Stimulated activated CD8-positive, alpha-beta memory T cell treated with anti-CD3 and anti-CD28 coated beads, Interleukin-4, amount 100 ng/mL, for 1 hour (primary cell): ENCODE measurements at places on chromosomes 6 and 20.

GRCh38 chr6:3831761-3832530 lies 17.2 kb upstream of the FAM50B start:
- no peak for DNase-seq

GRCh38 chr6:13763740-13764381 lies 50.5 kb downstream of the MCUR1 start:
- DNase-seq = no peak

GRCh38 chr6:73282871-73283270 lies 19.9 kb upstream of the KHDC1 start:
- DNase-seq = no peak

DNA sequence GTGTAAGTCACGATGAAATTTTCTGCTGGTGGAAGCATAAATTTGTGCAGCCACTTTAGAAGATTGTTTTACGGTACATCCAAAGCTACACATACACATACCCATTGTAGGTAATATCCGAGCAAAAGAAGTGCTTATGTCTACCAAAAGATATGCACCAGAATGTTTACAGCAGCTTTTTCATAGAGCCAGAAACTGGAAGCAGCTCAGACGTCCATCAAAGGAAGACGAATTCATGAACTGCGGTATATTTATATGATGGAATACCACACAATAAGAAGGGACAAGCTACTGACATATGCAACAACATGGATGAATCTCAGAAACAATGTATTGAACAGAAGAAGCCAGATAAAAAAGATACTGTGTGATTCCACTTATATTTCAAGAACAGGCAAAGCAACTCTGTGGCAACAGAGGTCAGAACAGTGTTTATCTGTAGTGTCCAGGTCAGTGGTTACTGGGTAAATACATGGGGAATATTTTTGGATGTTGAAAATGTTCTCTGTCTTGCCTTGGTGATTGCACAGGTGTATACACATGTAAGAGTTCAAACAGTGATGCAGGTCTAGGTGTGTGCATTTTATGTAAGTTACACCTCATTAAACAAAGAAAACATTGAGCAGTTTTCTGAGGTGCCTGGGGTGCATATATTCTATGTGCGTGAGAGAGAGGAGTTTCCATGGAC lies 51.9 kb upstream of the EXOC2 start:
- DNase-seq = no peak

DNA sequence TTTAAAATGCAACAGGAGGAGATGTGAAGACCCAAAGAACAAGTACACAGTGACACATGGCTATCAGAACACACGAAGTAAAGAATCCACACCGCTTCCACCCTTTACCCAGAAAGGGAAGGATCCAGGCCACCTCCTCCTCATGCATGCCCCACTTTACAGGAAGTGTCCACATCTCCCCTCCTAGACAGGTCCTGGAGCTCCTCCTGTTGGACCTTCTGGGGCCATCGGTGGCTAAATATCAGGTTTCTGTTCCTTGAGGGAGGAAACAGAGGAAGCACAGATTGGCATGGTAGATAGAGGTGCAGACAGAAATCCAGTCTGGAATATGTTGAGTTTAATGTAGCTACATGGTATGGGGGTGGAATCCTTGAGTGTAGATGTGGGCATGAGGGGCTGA lies 10.9 kb downstream of the NINL start:
- DNase-seq = no peak

GRCh38 chr20:46814366-46815232 lies 80.0 kb upstream of the EYA2 start:
- no peak for DNase-seq

- no peak for DNase-seq
Measured at GRCh38 chr20:46494077-46494476, 19.3 kb downstream of the ZNF334 start.

- DNase-seq = no peak
Measured at GRCh38 chr6:36542041-36542440, 5.2 kb downstream of the STK38 start.
